ENCODE measurements at places on chromosomes 12 and 14. TPM values are rescaled to one million over a fixed set of nuclear protein-coding genes. Genes with fewer than 3 reads are reported as not detected.

The PLEKHD1 gene
- total RNA-seq = 0.19 TPM

The LAG3 gene
- 0.26 TPM for total RNA-seq

The RAPGEF3 gene
- total RNA-seq = 4.7 TPM

The LRRC10 gene
- total RNA-seq = not detected

The PRH2 gene
- total RNA-seq = not detected

The TMPRSS12 gene
- not detected for total RNA-seq

The OR6C4 gene
- not detected for total RNA-seq

The IL31 gene
- not detected for total RNA-seq

The FIGNL2 gene
- total RNA-seq = not detected

Data from OCI-LY7 (cell line).